ENCODE measurements at places on chromosomes 11 and 22.
A peak's percentile ranks its signal among the peaks of the same experiment; 100 is the strongest.

DNA sequence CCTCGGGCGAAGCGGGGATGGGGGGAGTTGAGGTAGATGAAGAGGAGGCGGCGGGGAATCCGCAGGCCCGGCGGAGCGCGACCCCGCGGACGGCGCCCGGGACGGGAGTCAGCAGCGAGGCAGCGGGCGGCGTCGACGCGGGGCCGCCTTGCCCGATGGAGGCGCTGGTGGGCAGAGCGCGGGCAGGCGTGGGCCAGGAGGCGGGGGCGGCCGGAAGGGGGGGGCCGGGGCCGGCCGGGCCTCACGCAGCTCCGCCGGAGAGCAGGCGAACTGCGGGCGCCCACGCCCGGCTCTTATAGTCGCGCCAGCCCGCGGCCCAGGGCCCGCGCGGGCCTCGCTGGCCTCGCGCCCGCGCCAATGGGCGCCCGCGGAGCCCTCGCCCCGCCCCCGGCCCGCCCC lies at the start of gene IGF2:
Gene IGF2, minus strand, starts transcription at position 267 of the 399 bp plus-strand sequence. CDS start 3,866 bp downstream, outside the sequence.
- DNase-seq: peak; percentile 70

GRCh38 chr11:34331736-34332135 lies 26.1 kb downstream of the ABTB2 start:
- no peak for DNase-seq

- no peak for DNase-seq
Observed at GRCh38 chr11:60498399-60498798, 5.8 kb downstream of the MS4A12 start.

- DNase-seq: no peak
Observed at GRCh38 chr11:134001596-134001995, 44.8 kb upstream of the IGSF9B start.

- DNase-seq: peak; percentile 58
Observed at GRCh38 chr11:77081976-77082836, 15.4 kb downstream of the CAPN5 start.

DNA sequence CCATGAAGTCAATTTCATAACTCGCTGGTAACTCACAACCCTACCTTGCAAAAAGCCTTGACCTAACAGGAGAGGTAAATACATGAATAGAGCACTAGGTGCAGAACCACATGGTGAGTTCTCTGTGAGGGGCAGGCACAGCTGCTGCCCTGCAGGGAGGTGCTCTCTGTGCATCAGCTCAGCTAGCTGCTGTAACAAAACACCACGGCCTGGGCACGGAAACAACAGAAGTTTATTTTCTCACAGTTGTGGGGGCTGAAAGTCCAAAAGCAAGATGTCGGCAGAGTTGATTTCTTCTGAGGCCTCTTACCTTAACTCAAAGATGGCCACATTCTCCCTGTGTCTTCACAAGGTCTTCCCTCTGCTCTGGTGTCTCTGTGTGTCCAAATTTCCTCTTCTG lies 13.0 kb upstream of the MRPL11 start:
- no peak for DNase-seq

DNA sequence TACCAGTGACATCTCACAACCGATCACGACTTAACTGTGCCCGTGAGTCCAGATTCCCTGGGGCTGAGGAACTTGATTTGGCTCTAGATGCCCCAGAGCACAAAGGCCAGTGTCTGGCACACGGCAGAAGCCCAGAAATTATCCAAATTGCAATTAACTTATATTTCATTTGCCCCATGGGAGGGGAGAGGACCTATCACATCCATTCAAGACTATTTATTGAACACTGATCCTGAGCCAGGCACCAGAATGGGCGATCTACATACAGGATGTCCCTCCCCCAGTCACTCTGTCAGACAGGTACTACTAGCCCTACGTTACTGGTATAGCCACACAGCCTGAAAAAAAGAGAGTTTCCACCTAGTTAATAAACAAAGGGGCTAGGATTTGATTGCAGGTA lies 5.1 kb downstream of the DNAL4 start:
- DNase-seq: no peak

DNA sequence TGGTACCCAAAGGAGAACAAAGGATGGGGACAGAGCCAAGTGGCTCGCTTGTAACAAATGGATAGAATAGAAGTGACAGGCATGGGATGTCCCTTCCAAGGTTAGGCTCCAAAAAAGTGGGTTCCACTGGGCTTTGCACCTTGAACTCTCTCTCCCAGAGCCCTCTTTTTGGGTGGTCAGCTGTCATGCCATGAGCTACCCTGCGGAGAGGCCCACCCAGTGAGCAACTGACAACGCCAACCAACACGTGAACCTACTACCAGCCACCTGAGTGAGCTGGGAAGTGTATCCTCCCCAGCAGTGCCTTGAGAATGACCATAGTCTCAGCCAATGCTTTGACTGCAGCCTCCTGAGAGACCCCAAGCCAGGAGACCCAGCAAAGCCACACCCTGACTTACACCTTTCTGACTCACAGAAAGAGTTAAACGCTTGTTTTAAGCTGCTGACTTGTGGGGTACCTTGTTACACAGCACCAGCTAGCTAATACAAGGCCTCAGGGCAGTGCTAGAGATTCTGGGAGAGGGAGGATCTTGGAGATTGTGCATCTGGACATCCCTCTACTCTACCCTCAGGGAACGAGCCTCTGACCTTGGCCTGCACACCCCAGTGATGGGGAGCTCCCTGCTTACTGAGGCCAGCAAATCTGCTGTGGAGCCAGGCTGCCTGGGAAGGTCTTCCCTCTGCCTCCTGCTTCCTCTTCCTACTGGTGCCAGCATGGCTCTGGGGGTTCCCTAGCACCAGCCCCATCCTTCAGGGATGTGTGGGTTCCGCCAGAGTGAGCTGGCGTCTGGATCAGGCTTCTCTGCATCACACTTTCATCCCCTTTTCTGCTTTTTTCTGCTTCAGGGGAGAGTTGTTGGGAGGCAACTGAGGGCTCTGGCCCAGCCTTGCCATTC lies 29.1 kb upstream of the RFPL3 start:
- no peak for DNase-seq

GRCh38 chr22:46056546-46057245 lies 79.7 kb upstream of the WNT7B start:
- DNase-seq: no peak

- DNase-seq: no peak
Observed at GRCh38 chr22:42026705-42027104, 28.1 kb downstream of the WBP2NL start.

GRCh38 chr22:42945736-42946135 lies 69.2 kb downstream of the PACSIN2 start:
- no peak for DNase-seq

DNA sequence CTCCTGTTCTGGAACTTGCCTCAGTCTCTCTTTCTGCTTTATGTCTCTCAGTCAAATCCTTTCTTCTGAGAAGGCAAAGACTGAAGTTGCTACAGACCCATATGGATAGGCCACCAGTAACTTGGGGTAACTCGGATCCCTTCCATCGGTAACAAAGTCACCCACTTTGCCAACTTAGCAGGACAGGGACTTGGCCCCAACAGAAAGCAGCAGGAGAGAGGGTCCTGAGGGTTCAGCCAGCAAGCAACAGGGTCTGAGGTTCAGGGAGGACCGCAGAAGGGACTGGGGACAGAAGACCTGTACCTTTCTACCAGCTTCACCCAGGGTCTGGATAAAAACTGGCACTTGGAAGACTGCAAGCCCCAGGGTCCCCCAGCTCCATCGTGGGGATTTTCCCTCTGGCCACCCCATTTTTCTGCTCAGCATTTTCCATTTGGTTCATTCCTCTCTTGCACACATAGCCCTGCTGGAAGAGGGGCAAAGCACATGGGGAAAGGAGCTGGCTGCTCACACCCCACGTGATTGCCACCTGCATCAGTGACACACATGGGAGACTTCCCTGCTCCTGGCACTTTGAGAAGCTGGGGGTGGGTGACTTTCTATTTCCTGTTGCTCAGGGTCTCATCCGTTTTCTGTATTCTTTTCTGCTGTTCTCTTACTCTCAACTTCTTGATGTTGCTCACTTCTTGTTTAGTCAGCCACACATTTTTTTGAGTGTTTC lies 34.6 kb upstream of the GNAZ start:
- no peak for DNase-seq

- peak; percentile 67 for DNase-seq
Observed at GRCh38 chr11:112748713-112749543, 212.3 kb upstream of the NCAM1 start.

DNA sequence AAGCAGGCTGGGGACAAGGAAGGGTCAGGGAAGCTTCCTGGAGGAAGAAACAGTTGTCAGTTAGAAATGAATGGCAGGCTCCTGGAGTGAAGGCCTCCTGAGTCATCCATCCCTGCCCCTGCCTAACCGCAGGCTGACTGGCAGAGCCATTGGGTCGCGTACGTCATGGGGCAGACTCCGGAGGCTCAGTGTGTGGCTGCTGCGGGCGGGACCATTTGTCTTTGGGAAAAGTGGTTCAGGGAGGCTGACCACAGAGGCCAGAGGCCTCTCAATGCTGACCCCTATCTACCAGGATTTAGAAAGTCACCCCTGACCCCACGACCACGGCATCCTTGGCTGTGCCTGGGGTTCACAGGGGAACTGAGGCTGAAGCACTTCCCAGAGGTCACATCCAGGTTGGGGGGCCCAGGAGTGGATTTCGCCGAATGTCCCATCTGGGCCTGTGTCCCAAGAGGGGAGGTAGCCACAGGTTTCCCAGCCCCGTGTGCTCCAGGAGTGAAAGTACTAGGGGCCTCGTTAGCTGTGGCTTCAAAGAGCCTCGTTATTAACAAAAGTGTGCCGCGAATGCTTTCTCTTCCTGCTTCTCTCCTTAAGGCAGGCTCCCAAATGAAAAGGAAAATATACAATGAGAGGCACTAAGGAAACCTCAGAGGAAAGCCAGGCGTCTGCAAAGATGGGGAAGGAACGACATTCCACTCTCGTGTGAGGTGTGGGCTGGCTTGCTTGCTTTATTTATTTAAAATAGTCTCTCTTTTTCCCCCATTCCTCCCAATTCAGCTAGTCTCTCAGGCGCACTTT lies 58.9 kb downstream of the FLRT1 start:
- DNase-seq: no peak

GRCh38 chr11:6742260-6742659 lies 29.5 kb downstream of the OR2AG2 start:
- no peak for DNase-seq

- DNase-seq: peak; percentile 54
Observed at GRCh38 chr11:133163463-133164419, 368.6 kb downstream of the OPCML start.

- no peak for DNase-seq
Observed at GRCh38 chr11:7527029-7527428, 13.2 kb downstream of the PPFIBP2 start.

DNA sequence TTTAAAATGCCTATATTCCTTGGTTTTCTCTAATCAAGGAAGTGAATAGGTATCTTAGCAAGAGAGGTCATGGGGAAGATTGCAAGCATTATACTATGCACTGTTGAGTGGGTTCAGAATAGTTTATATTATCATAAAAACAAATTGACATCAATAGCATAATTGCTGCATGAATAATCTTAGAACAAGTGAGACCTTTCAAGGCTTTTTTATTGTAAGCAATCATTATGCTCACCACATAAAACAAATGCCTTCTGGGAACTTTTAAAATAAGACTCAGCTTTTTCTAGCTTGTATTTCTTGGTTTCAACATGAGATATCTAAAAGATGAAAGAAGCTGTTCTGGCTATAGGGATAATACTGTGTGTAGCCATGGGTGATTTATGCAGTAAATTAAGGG lies 135.6 kb upstream of the ZC3H12C start:
- DNase-seq: no peak

DNA sequence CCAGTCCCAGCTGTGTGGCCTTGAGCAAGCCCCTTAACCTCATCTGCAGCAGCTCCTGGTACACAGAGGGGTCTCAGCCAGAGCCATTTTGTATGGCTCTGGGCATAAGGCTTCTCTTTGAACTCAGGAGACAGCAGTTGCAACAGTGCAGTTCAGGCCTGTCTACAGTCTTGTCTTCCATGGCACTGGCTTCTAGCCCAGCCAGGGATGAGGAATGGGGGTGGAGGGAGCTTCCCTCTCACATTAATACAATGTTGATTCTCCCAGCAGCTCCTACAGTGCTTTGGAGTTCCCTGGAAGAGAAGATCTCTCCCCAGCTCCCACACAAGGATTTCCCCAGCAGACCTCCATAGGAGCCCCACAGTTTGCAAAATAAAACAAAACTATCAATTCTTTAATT lies 350.2 kb downstream of the BUD13 start:
- no peak for DNase-seq

GRCh38 chr22:39707351-39707750 lies 136.8 kb downstream of the CACNA1I start:
- no peak for DNase-seq

DNA sequence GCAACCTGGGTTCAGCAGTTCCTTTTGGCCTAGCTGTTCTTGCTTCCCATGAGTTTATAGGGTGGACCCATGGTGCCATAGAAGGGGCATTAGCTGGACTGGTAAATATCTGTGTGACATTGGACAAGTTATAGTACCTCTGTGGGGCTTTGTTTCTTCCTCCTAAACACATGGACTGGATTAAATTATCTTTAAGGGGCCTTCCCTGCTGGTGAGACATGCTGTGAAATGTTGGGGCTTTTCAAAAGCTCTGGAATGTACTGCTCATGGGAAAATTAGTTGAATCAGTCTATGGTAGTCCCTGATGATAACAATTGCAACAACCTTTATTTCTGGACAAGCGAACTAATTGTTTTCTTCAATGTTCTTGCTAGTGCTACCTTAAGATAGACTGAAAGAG lies 276.2 kb downstream of the BLID start:
- no peak for DNase-seq

DNA sequence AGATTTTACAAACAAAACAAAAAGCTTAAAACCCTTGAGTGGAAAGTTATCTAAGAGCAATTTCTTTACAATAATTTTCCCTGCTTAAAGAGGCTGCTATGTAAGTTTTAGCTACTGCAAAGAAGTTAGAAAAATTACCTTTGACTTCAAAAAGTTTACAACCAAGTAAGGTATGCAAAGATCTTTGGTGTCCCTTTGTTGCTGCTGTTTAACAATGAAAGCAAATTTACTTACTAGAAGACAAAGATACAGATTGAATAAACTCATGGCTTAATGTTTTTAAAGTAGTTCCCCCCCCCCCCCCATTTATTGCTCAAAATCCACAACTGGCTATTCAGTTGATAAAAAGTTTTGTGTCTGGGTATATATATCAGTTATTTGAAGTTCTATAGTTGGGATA lies 26.0 kb downstream of the TMEM123 start:
- no peak for DNase-seq

- peak; percentile 78 for DNase-seq
Observed at GRCh38 chr11:47348859-47349258, 3.6 kb downstream of the MYBPC3 start.

DNA sequence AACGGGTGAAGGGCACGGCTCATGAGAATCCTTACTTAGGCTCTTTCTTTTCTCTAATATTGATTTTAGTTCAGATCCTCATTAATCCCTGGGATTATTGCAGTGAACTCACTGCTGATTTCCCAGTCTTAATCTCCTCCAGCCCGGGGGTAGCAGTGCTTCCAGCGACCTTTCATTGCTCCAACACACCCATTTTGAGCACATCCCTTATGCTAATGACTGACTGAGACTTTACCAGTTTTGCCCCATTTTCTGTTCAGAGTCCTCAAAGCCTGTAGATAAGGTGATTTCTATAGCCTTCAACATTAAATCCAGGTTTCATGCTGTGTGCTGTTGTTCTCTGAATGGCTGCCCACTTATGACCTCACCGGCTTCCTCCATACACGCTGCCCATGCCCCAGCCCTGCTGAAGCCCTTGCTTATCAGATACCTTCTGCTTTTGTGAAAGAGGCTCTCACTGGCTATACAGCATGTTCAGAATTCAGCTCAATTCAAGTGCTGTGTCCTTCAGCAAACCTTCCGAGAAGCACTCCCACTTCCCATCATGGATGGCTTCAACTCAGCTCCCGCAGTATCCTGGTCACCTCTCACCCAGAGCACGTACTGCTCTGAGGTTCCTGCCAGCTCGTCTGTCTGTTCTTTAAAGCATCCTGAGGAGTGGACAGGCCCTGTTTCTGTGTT lies 49.0 kb downstream of the PPFIA1 start:
- no peak for DNase-seq

GRCh38 chr11:134785059-134785458 lies 373.0 kb upstream of the B3GAT1 start:
- DNase-seq: no peak

Measured in D341Med (cell line).